ENCODE measurements at places on chromosomes 3 and 15.
A peak's percentile ranks its signal among the peaks of the same experiment; 100 is the strongest.

- H3K27ac ChIP-seq = no peak overlapping the region
- no peaks in the 10 kb centered on the region for H3K4me1 ChIP-seq
- H3K4me3 ChIP-seq = no peak overlapping the region
- DNase-seq = no peak
These were observed 71.4 kb downstream of the SEMA6D start for GRCh38 chr15:47788685-47789084.

GRCh38 chr3:125055331-125055912, 375 bp downstream of the HEG1 start:
- no peaks in the 10 kb centered on the region for H3K27me3 ChIP-seq
- peak overlapping the region; percentile 79 for H3K4me3 ChIP-seq
- H3K4me1 ChIP-seq = peaks cover 39% of the 10 kb centered on the region
- no peaks in the 10 kb centered on the region for H3K36me3 ChIP-seq
- peak overlapping the region; percentile 78 for H3K27ac ChIP-seq
- DNase-seq = no peak

- DNase-seq = no peak
- H3K4me1 ChIP-seq = no peaks in the 10 kb centered on the region
- H3K4me3 ChIP-seq = no peak overlapping the region
These were observed 36.1 kb downstream of the AP3S2 start for GRCh38 chr15:89857673-89858072.

- H3K36me3 ChIP-seq = no peaks in the 10 kb centered on the region
- no peak overlapping the region for H3K4me3 ChIP-seq
- no peaks in the 10 kb centered on the region for H3K27me3 ChIP-seq
- H3K4me1 ChIP-seq = no peaks in the 10 kb centered on the region
- DNase-seq = no peak
These were observed 127.4 kb upstream of the ATP2B2 start for GRCh38 chr3:10632741-10633140.

GRCh38 chr3:124780761-124781475, 50.7 kb downstream of the UMPS start:
- H3K4me3 ChIP-seq = no peak overlapping the region
- H3K36me3 ChIP-seq = no peaks in the 10 kb centered on the region
- no peaks in the 10 kb centered on the region for H3K4me1 ChIP-seq
- H3K27ac ChIP-seq = no peak overlapping the region
- H3K27me3 ChIP-seq = no peaks in the 10 kb centered on the region
- no peak for DNase-seq

GRCh38 chr3:131630807-131631206, 128.0 kb upstream of the MRPL3 start:
- H3K36me3 ChIP-seq = no peaks in the 10 kb centered on the region
- DNase-seq = no peak
- no peak overlapping the region for H3K27ac ChIP-seq
- H3K4me1 ChIP-seq = no peaks in the 10 kb centered on the region
- H3K27me3 ChIP-seq = no peaks in the 10 kb centered on the region

GRCh38 chr3:14788644-14789043, 30.1 kb upstream of the FGD5 start:
- no peak overlapping the region for H3K4me3 ChIP-seq
- DNase-seq = no peak
- H3K27ac ChIP-seq = no peak overlapping the region
- no peaks in the 10 kb centered on the region for H3K4me1 ChIP-seq

DNA sequence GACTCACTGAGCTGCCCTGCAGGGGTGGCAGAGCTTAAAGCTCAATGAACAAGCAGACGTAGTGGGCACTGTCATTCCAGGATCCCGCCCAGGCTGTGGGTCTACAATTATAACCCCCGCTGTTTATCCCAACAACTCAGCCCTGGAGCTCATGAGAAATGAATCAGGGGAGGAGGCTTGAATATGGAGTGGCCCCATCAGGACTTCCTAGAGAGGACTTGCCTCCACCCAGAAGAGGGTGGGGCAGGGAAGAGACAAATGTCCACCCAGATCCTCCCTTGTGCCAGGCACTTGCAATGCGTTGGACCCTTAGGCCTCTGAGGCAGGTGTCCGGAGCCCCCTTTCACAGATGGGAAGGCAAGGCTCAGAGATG, 33.0 kb downstream of the SLC6A20 start:
- H3K4me1 ChIP-seq = no peaks in the 10 kb centered on the region
- DNase-seq = no peak
- H3K27me3 ChIP-seq = no peaks in the 10 kb centered on the region
- no peak overlapping the region for H3K27ac ChIP-seq

- no peaks in the 10 kb centered on the region for H3K27me3 ChIP-seq
- no peak overlapping the region for H3K4me3 ChIP-seq
- no peak for DNase-seq
- no peaks in the 10 kb centered on the region for H3K4me1 ChIP-seq
- H3K27ac ChIP-seq = no peak overlapping the region
These were observed 168.2 kb downstream of the SOX2 start for GRCh38 chr3:181879926-181880325.

- H3K4me3 ChIP-seq = no peak overlapping the region
- DNase-seq = no peak
- H3K27ac ChIP-seq = no peak overlapping the region
- no peaks in the 10 kb centered on the region for H3K27me3 ChIP-seq
- no peaks in the 10 kb centered on the region for H3K36me3 ChIP-seq
- peaks cover 12% of the 10 kb centered on the region for H3K4me1 ChIP-seq
These were observed 30.5 kb downstream of the LOXL1 start for GRCh38 chr15:73956743-73957135.

GRCh38 chr3:167054926-167055325, 325.2 kb downstream of the ZBBX start:
- DNase-seq = no peak
- H3K4me3 ChIP-seq = no peak overlapping the region
- H3K27ac ChIP-seq = no peak overlapping the region
- H3K27me3 ChIP-seq = no peaks in the 10 kb centered on the region
- no peaks in the 10 kb centered on the region for H3K4me1 ChIP-seq

DNA sequence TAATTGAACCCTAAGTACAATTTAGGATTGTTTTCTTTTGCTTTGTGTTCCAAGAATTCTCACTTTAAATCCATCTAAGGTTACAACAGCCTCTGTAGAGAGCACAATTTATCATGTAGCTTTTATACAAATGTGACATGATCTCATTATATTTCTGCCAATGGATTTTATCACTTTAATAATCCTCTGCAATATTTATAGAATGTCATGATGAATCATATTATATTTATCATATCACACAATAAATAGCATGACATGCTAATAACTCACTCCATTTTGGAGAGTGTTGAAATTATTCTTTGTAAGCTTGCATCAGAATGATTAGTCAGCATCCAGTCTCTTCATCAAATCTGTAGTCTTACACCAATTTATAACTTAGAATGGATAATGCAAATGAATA, 280.6 kb upstream of the ZNF717 start:
- DNase-seq = no peak
- no peak overlapping the region for H3K27ac ChIP-seq
- no peaks in the 10 kb centered on the region for H3K27me3 ChIP-seq
- H3K4me1 ChIP-seq = no peaks in the 10 kb centered on the region

DNA sequence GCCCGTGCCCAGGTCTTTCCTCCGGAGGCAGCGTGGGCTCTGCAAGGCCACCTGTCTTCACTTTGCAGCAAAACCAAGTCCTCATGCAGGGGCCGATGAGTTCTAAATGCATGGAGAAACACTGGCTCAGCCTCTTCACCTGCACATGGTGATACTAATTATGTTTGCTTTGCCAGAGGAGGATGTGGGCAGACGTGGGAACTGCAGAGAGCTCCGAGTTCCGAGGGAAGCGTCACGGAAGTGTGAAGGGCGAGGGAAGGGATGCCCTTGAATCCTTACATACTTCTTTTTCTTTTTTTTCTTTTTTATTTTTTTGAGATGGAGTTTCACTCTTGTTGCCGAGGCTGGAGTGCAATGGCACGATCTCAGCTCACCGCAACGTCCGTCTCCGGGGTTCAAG, 74.8 kb downstream of the GABRG3 start:
- H3K4me3 ChIP-seq = no peak overlapping the region
- H3K27me3 ChIP-seq = no peaks in the 10 kb centered on the region
- H3K36me3 ChIP-seq = no peaks in the 10 kb centered on the region
- no peak for DNase-seq

DNA sequence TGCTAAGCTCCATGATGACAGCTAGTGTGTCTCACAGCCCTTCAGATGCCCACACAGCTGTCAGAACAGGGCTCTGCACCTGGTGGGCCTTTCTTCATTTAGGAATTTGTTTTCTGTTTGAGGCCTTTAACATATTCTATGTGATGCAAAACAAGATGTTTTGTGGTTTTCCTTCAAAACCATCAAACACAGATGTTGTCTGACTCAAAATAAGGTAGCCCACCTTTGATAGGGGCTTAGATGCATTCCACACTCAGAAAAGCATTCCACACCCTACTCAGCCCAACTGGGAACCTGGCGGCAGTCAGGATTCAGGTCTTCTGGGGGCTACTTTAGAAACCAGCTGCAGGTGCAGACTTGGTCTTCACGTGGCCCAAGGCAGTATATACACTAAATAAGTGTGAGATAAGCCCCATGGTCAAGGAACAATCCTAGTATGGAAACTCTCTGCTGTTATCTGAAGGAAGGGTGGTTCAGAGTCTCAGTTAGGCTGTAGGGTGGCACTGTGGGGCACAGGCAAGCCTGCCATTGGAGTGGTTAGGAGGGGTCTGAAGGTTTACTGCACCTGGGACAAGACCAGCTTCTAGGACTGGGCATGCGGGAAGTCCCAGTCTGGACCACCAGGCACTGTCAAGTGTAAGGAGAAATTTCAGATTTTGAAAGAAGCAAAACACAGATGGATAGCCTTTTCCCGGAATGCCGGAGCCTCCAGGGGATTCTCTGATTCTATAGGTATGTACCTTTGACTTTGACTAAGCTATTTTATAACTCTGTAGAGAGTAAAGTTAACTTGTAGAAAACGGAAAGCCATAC, 20.1 kb downstream of the LRRC2 start:
- no peaks in the 10 kb centered on the region for H3K36me3 ChIP-seq
- DNase-seq = no peak
- peaks cover 6% of the 10 kb centered on the region for H3K4me1 ChIP-seq
- H3K27ac ChIP-seq = no peak overlapping the region
- H3K27me3 ChIP-seq = no peaks in the 10 kb centered on the region

DNA sequence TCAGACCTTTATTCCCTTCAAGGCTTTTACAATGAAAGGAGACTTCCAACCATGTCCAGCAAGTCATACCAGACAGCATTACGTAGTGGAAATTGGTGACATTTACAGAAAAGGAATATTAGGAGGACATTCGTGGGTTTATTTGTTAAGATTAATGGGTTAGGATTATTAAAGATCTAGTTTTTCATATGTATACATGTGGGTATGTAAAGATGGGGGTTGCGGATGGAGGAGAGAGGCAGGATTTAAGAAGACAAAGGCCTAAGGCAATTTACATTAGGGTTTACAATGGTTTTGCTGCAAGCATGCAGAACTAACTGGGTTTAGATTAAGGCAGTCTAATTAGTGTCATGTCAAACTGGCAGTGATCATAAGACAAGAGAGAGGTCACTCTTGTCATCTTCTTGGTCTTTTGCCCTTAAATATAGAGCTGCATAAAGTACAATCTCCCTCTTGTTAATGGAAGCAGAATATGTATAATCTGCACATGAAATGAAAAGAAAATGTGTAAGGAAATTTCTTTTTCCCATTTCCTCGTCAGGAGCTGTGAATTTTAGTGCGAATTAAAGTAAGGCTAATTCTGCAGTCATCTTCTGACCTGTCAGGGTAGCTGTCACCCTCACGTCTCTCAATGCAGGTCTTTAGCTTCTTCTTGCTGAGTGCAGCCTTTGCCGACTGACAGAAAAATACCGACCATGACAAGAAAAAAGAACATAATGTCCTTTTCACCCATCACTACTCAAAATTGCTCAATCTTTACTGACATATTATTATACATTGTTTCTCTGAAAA, 258.9 kb upstream of the MEIS2 start:
- no peak for DNase-seq
- no peaks in the 10 kb centered on the region for H3K27me3 ChIP-seq
- no peaks in the 10 kb centered on the region for H3K36me3 ChIP-seq
- H3K27ac ChIP-seq = no peak overlapping the region
- no peaks in the 10 kb centered on the region for H3K4me1 ChIP-seq

DNA sequence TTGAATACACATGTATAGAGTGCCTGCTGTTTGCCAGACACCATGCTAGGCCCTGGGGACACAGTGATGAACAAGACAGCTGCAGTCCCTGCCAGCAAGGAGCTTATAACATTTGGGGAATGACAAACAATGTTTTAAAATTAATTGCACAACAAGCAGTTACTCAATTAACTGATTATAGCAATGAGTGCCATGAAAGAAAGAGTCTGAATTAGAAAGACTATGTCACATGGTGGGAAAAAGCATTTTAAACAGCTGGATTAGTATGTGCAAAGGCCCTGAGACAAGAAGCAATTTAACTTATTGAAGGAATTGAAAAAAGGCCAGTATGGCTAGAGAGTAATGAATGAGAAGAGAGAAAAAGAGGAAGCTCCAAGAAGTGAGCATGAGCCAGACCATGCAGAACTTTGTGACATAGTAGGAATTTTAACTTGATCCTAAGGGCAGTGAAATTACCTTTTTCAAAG, 64.5 kb upstream of the PLXNA1 start:
- no peak for DNase-seq
- no peaks in the 10 kb centered on the region for H3K27me3 ChIP-seq
- H3K27ac ChIP-seq = no peak overlapping the region
- H3K4me1 ChIP-seq = no peaks in the 10 kb centered on the region
- H3K4me3 ChIP-seq = no peak overlapping the region

DNA sequence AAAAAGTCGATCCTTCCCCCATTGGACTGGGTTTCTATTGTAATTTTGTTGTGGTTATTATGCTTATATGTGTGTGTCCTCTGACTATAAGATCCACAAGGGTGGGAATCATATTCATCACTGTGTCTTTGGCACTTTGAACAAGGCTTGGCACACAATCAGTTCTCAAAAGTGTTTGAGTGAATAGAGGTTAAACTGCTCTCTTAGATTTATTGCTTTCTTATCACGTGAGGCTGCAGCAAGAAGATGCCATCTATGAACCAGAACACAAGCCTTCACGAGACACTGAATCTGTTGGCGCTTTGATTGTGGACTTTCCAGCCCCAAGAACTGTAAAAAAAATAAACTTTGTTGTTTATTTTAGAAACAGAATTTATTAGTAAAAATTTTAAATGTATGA, 295.0 kb upstream of the MDFIC2 start:
- DNase-seq = no peak
- H3K36me3 ChIP-seq = no peaks in the 10 kb centered on the region
- H3K27me3 ChIP-seq = no peaks in the 10 kb centered on the region
- H3K27ac ChIP-seq = no peak overlapping the region
- H3K4me3 ChIP-seq = no peak overlapping the region
- H3K4me1 ChIP-seq = no peaks in the 10 kb centered on the region

- H3K27ac ChIP-seq = no peak overlapping the region
- H3K4me3 ChIP-seq = no peak overlapping the region
- no peaks in the 10 kb centered on the region for H3K4me1 ChIP-seq
- H3K27me3 ChIP-seq = no peaks in the 10 kb centered on the region
These were observed 268.1 kb downstream of the ULK4 start for GRCh38 chr3:41693799-41694198.

DNA sequence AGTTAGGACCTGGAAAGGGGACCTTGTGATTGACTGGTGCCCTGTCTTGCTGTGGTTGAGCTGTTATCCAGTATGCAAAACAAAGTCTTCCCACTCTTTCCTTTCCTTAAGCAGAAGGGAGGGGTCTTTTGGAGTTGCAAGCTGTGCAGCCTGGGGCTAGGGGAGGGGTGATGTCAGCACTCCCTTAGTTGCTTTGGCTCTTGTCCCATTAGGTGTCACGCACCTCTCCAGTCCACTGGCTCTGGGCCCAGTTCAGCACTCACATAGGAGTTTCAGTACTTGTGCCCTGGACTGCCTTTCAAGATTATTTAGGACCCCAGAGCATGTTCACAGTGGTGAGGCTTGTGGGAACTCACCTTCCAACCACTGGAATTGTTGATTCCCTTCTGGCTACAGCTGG, 238.5 kb downstream of the DOCK3 start:
- H3K27ac ChIP-seq = no peak overlapping the region
- H3K36me3 ChIP-seq = no peaks in the 10 kb centered on the region
- DNase-seq = no peak
- no peaks in the 10 kb centered on the region for H3K27me3 ChIP-seq
- no peak overlapping the region for H3K4me3 ChIP-seq
- H3K4me1 ChIP-seq = no peaks in the 10 kb centered on the region

All from effector memory CD4-positive, alpha-beta T cell (primary cell).